ENCODE measurements at places on chromosomes 7 and 10.

GRCh38 chr7:123916240-123916724 is 8.8 kb upstream of the SPAM1 start:
- no peak for DNase-seq

DNA sequence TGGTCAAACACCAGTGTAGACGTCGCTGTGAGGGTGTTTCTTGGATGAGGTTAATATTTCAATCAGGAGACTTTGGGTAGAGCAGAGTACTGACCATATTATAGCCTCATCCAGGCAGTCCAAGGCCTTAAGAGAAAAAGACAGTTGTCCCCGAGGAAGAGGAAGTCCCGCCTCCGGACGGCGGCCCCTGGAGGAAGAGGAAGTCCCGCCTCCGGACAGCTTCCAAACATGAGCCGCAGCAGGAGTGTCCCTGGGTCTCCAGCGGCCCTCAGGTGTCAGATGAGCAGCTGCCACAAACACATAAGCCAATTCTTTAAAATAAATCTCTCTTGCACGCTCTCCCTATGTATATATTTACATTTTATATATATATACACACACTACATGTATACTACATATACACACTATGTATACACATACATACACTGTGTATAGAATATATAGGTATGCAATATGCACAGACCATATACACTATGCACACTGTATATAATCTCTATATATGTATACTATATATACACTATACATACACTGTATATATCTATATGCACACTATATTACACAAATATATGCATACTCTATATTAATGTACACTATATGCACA is 37.5 kb downstream of the PWWP2B start:
- DNase-seq, result peak; percentile 61

- no peak for DNase-seq
These were observed 8.8 kb downstream of the TM9SF3 start for GRCh38 chr10:96578022-96578421.

DNA sequence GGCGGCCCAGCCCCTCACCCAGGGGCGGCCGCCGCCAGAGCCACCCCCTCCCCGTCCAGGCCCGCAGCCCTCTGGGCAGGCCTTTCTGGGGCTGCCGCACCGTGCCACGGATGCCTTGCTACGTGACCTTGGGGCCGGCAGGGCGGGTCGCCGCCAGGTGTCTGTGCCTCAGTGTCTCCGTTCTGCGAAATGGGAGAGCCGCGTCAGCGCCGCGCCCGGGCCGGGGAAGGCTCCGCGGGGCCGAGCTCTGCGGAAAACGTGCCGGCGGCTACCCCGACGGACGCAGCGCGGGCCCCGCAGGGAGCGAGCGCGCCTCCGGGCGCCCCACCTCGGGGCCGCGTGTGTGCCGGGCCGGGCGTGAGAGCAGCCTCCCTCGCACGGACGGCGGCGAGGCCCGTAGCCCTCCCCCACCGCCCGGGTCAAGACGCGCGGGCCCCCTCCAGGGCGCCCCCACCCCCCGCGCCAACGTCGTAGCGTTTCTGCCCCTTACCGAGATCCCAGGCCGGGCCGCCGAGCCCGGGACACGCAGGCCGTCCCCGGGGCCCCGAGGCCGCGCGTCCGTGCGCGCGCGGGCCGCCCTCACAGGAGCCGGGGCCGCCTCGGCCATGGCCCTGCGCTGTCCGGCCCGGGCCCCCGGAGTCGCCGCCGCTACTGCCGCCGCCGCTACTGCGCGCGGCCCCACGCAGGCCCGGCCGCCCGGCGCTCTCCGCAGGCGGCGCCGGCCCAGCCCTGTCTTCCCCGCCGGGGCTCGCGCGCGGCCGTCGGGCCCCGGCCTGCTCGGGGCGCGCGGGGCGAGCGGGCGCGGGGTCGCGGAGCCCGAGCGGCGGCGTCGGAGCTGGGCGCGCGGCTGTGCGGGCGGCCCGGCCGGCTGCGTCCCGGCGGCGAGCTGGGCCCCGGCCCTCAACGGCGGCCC is 1.1 kb downstream of the ZNF777 start:
- no peak for DNase-seq

- DNase-seq, result no peak
These were observed 177.4 kb downstream of the NRP1 start for GRCh38 chr10:33157103-33157502.

DNA sequence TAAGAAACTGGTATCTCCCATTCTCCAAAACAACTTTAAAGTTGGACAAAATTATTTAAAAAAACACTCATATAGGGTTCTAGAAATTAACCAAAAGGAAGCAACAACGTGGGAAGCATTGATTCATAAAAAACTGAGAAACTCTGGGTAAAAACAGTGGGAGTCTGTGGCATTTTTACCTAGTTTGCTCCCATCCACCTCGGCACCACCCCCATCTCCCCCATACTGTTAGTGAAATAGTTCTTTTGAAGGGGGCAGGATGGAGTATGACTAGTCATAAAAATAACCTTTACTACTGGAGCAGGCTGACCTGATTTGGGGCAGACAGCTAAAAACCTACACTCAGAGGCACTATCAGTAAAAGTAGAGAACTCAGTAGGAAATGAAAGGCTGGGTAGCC is 123.2 kb downstream of the AVL9 start:
- no peak for DNase-seq

DNA sequence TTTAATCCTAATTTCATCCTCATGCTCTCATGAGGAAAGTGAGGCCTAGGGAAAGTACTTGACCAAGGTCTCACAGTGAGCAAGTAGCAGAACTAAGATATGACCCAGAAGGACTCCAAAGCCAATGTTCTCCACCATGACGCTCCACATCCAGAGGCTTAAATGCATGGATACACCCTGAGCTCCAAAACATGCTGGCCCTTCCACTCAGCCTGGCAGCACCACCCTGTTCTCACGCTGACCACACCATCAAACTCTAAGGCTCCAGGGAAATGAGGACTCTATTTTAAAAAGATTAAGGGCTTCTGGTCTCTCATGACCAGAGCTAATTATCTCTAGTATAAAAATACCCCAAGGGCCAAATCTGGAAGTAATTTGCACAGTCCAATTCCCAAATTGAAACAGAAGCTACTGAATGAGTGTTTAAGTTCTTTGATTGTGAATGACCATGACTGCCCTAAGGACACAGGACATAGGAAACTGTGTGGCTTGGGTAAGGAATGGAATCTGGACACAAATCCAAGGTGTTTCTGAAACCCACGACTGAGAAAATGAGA is 71.1 kb upstream of the ABLIM1 start:
- DNase-seq, result no peak

GRCh38 chr7:47873762-47874161 is 74.5 kb downstream of the PKD1L1 start:
- no peak for DNase-seq

GRCh38 chr10:133110133-133110532 is 22.4 kb downstream of the ADGRA1 start:
- no peak for DNase-seq

DNA sequence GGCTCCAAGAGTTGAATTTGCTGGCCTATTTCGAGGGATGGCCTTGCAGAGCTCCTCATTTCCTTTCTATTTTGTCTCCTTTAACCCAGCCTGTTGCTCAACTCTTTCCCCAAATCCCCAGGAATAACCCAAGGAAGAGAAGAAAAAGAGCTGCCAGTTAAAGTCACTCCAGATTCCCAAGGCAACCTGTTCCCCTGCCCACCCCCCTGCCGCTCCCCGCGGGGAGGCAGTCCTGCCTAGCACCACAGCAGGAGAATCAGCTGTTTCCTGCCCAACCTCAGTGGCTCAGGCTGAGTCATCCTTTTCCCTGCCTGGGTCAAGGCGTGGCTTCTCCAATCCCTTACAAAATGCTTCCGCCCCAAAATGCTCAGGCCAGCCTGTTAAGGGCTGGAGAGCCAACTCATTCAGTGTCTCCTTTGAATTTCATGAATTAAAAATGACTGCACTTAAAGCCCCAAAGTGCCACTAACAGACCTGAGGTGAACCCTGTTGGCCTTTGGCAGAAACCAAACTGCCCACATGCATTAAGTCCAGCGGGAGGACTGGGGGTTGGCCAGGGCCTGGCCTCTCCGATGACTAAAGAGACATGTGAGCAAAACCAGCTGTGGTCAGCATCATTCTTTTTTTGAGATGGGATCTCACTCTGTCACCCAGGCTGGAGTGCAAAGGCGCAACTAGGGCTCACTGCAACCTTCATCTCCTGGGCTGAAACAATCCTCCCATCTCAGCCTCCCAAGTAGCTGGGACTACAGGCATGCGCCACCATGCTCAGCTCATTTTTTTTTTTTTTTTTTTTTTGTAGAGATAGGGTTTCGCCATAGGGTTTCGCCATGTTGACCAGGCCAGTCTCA is 83.2 kb upstream of the KIF5B start:
- DNase-seq, result no peak

DNA sequence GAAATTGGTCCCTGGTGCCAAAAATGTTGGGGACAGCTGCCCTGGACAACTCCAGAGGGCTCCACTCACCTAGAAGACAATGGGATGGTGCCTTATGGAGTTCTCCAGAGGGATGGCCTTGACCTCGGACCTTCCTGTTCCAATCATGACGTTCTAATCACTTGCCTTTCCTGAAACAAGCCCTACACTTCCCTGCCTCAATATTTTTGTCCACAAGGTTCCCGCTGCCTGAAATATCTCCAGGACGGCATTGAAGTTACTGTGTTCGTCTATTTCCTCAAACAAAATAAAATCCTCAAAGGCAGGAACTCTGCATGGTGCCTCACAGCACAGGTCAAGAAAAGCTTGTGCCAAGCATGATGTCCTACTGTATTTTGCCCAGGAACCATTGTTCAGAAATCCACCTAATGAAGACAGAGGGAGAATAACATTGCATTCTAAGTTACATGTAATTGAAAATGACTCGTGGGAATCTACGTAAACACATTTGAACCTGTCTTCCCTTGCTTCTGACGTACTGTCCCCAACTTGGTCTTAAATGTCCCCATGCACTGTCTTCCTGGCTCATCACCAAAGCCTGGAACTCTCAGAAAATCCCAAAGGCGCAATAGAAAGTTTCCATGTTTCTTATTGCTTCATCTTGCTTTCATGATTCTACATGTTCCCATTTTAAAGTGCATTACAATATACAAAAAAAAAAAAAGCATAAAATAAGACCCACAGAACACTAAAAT is 342.3 kb upstream of the NRP1 start:
- no peak for DNase-seq

DNA sequence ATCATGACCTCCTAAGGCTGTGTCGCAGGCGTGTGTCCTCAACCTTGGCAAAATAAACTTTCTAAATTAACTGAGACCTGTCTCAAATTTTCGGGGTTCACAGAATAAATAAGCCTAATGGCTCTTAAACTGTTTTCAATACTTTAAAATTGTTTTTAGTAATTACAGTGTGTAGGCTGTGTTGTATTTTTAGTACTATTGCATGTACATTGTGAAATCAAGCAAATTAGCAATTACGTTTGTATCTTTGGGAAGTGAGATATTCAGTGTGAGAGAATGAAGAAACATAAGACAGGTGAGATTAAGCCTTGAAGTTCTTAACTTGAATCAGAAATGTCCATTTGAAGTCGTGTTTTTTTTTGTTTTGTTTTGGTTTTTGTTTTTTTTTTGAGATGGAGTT is 4.8 kb upstream of the AKR1B10 start:
- DNase-seq, result no peak

DNA sequence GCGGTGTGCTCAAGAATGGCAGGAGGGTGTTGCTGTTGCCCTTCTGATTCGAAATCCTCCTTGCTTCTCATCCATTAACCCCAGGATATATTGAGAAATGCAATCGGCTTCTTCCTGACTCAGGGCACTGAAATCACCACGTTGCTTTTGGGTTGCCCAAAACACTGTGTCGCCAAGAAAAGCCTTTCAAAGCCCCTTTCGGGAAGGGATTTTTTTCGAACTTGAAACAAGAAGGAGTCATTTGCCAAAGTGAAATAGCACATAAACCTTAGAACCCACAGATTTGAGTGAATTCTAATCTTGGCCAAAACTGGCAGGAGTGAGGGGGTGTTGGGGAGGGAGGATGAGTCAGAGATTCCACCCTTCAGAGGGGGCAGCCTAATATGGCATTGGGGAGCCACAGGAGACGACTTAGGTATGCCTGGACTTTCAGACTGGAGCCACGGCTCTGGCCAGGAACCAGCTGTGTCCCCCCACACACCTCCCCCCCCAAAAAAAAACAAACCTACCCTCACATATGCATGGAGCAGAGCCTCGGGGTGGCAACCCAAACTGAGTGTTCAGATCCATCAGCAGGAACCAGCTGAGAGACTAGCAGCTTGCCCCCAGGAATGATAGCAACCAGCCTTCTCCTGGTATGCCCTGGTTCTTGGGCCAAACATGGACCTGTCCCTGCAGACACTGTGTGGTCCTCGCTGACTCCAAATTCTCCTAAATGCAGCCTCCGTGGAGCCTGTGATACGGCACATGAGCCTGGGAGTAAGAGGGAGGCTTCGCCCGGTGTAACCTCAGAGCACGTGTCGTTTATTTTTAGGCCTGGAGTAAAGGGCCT is 138.4 kb downstream of the FGFR2 start:
- DNase-seq, result no peak

- no peak for DNase-seq
These were observed 4.4 kb downstream of the ZP3 start for GRCh38 chr7:76428868-76429805.

DNA sequence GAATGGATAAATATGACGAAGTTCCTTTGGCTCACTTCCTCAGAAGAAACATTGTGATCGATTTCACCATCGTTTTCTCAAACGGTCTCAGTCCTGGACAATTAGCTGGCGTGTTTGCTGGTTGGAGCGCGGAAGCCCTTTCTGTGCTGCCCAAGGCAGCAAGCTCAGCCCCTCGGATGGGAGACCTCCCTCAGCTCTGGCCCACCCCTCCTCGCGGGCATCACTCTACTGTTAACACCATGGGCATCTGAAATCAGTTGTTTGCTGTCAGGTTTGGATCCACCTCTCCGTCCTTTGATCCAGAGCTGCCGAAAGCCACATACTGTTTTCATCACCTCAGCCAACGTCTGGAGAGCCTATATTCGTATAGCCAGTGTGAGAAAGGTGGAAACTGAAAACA is 68.2 kb downstream of the C10orf143 start:
- DNase-seq, result no peak

DNA sequence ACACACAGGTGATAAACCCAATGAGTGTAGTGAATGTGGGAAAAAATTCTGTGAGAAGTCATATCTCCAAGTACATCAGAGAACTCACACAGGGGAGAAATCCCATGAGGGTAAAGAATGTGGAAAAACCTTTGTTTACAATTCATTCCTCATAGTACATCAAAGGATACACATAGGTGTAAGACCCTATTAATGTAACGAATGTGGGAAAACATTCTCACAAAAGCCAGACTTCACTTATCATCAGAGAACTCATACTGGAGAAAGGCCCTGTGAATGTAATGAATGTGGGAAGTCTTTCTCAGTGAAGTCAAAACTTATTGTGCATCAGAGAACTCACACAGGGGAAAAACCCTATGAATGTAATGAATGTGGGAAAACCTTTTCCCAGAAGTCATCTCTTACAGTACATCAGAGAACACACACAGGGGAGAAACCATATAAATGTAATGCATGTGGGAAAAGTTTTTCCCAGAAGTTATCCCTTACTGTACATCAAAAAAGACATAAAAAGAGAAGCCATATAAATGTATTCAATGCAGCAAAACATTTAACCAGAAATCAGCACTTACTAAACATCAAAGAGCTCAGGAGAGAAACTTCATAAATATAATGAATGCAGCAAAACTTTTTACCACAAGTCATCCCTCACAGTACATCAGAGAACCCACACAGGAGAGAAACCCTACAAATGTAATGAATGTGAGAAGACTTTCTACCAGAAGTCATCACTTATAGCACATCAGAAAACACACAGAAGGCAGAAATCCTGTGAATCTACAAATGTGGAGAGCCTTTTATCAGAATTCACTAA is 49.8 kb downstream of the ZNF239 start:
- no peak for DNase-seq

- DNase-seq, result no peak
These were observed 322.8 kb upstream of the ANKRD30A start for GRCh38 chr10:36802490-36803153.

GRCh38 chr10:70729763-70730357 is 55.3 kb downstream of the TBATA start:
- DNase-seq, result no peak

Measured in CD4-positive, alpha-beta T cell treated with Interleukin-12 subunit alpha and Interleukin-12 subunit beta, for 1 hour (primary cell).